ENCODE measurements at places on chromosomes 5 and 9.
A peak's percentile ranks its signal among the peaks of the same experiment; 100 is the strongest.

DNA sequence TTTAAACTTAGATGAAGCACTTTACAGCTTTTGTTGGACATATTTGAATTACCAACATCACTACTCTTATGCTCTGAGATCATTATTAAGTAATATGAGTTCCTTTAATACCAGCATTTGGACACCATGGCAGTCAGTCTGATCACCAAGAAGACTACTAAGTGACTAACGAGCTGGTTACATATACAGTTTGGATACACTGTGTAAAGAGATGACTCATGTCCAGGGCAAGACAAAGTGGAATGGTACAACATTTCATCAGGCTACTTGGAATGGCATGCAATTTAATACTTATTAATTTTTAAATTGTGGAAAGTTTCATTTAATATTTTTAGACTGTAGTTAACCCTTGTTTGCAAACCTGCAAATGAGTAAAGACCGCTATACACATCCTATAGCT, 237.4 kb upstream of the PRDM9 start:
- DNase-seq: no peak

GRCh38 chr5:39501397-39501796, 76.6 kb upstream of the DAB2 start:
- peak; percentile 82 for DNase-seq

DNA sequence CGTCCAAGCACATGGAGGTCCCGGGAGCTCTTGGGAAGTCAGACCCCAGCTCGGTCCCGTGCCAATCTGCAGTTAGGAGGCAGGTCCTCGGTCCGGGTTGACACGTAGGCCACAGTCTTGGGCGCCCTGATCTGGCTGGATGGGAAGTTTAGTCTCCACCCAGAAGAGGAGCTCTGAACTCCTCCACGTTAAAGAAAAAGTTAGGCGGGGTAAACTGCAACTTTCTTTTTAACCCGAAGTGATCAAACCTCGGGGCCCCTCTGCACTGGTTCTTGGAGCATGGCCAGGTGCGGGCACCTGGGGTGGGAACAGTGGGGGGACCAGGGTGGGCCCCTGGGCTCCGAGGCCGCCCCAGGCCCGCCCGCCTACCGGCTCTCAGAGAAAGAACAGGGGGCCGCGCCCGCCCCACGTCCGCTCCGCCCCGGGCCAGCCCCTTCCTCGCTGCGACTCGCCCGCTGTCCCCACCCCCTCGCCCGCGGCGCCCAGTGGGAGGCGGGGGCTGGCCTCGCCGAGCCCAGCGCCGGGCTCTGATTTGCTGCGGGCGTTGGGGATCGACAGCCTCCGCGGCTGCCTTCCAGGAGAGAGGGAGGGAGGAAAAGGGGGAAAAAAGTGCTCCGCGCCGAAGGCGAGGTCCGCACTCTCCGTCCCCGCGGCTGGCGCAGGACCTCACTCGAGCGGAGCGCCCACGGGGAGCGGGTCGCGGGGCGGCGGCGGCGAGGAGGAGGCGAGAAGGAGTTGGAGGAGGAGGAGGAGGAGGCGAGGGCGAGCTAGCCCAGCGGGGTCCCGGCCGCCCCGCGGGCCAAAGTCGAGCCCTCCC, at the start of gene COL5A1:
TSS of gene COL5A1 (plus strand) at position 631 of the 817 bp plus-strand sequence. CDS start 385 bp downstream, outside the sequence.
- peak; percentile 91 for DNase-seq

DNA sequence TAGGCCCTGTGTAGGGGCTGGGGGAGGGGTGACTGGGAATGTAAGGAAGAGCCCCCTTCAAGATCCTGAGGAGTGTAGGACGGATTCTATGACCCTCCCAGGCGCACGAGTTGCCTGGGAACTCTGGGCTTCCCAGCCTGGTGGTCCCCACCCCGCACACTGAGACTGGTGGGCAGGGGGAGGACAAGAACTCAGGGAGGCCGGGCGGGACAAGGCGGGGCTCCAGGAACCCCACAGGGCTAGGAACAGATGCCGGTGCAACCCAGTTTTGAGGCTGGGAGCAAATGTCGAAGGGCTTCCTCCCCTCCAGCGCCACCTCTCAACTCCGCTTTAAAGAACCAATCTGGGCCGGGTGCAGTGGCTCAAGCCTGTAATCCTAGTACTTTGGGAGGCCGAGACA, 1.3 kb upstream of the VDAC1 start:
- no peak for DNase-seq

- no peak for DNase-seq
These were observed 129.3 kb upstream of the EPB41L4A start for GRCh38 chr5:112548246-112548881.

- peak; percentile 44 for DNase-seq
These were observed 29.8 kb downstream of the TARS1 start for GRCh38 chr5:33470544-33470943.

- DNase-seq: no peak
These were observed 108.3 kb downstream of the EPB41L4A start for GRCh38 chr5:112310746-112311145.
